Ascending aorta (tissue), 2 donors: ENCODE measurements at places on chromosomes 7 and 10.

- H3K27ac ChIP-seq: no peak overlapping the region
- no peak overlapping the region for H3K4me3 ChIP-seq
- H3K27me3 ChIP-seq: no peaks in the 10 kb centered on the region
- no peak for DNase-seq
Observed at GRCh38 chr7:28347475-28348318, 64.6 kb upstream of the CREB5 start.

GRCh38 chr10:102280397-102281101 lies 35.2 kb downstream of the GBF1 start:
- peak overlapping the region; percentile 40 for H3K27ac ChIP-seq
- no peak for DNase-seq
- H3K27me3 ChIP-seq: no peaks in the 10 kb centered on the region
- H3K4me3 ChIP-seq: peak overlapping the region; percentile 19
- H3K36me3 ChIP-seq: no peaks in the 10 kb centered on the region

DNA sequence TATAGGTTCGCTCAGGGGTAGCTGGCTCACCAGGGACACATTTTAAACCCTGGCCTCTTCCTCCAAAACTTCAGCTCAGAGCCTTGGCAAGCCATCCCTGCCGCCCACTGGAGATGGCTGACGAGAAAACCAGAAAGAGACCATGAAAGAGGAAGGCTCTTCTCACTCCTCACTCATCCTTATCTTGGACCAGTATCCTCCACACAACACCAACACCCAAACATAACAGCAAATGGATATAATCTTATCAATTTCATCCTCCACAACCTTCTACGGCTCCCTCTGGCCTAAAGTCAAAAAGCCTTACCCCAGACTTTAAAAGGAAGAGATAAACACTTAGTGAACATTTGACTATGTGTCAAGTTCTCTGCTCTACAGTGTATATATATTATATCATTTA lies 26.9 kb downstream of the DLG5 start:
- H3K27me3 ChIP-seq: no peaks in the 10 kb centered on the region
- H3K27ac ChIP-seq: no peak overlapping the region

GRCh38 chr10:15348579-15348978 lies 22.5 kb downstream of the FAM171A1 start:
- no peak overlapping the region for H3K27ac ChIP-seq
- no peaks in the 10 kb centered on the region for H3K27me3 ChIP-seq
- no peaks in the 10 kb centered on the region for H3K36me3 ChIP-seq
- DNase-seq: no peak
- H3K4me3 ChIP-seq: peak overlapping the region; percentile 57
- no peaks in the 10 kb centered on the region for H3K4me1 ChIP-seq

- H3K36me3 ChIP-seq: no peaks in the 10 kb centered on the region
- H3K27ac ChIP-seq: no peak overlapping the region
- H3K27me3 ChIP-seq: no peaks in the 10 kb centered on the region
- DNase-seq: no peak
- H3K4me1 ChIP-seq: no peaks in the 10 kb centered on the region
Observed at GRCh38 chr10:112280205-112280921, 2.8 kb upstream of the TECTB start.

GRCh38 chr10:113108194-113108835 lies 158.3 kb downstream of the TCF7L2 start:
- H3K27ac ChIP-seq: peak overlapping the region; percentile 77
- no peaks in the 10 kb centered on the region for H3K36me3 ChIP-seq
- no peak overlapping the region for H3K4me3 ChIP-seq
- no peak for DNase-seq

- H3K36me3 ChIP-seq: no peaks in the 10 kb centered on the region
- H3K27ac ChIP-seq: no peak overlapping the region
- no peak for DNase-seq
- H3K4me3 ChIP-seq: no peak overlapping the region
- H3K4me1 ChIP-seq: peaks cover 3% of the 10 kb centered on the region
Observed at GRCh38 chr7:82044497-82045080, 274.7 kb upstream of the HGF start.

DNA sequence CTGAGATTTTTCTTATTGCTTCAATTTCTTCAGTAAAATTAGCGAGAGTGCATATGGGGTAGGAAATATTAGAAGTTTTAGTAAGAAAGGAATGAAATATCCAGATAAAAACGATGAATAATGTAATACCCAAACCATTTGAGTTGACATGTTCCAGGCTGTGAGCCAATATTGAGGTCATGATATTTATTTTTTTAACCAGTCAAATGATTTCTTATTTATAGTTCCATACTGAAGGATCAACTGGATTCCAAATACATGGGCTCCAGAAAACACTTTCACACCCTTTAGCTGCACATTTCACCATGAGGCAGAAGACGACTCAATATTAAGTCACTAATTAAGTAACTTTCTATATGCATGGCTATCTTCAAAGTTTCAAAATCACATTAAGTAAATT lies 312.5 kb downstream of the PPP1R3A start:
- H3K4me1 ChIP-seq: peaks cover 4% of the 10 kb centered on the region
- no peak for DNase-seq
- no peaks in the 10 kb centered on the region for H3K27me3 ChIP-seq
- no peaks in the 10 kb centered on the region for H3K36me3 ChIP-seq
- no peak overlapping the region for H3K27ac ChIP-seq

GRCh38 chr10:131931981-131932380 lies 31.2 kb downstream of the PPP2R2D start:
- no peaks in the 10 kb centered on the region for H3K27me3 ChIP-seq
- H3K27ac ChIP-seq: peak overlapping the region; percentile 42
- peaks cover 26% of the 10 kb centered on the region for H3K4me1 ChIP-seq
- no peak overlapping the region for H3K4me3 ChIP-seq

- peaks cover 7% of the 10 kb centered on the region for H3K4me1 ChIP-seq
- H3K27ac ChIP-seq: peak overlapping the region; percentile 79
- H3K4me3 ChIP-seq: no peak overlapping the region
- no peaks in the 10 kb centered on the region for H3K36me3 ChIP-seq
Observed at GRCh38 chr10:86413046-86413728, 46.6 kb upstream of the GRID1 start.

GRCh38 chr10:48568131-48568530 lies 36.7 kb downstream of the ARHGAP22 start:
- no peak overlapping the region for H3K27ac ChIP-seq
- no peak for DNase-seq
- no peaks in the 10 kb centered on the region for H3K27me3 ChIP-seq
- no peaks in the 10 kb centered on the region for H3K36me3 ChIP-seq
- no peak overlapping the region for H3K4me3 ChIP-seq

DNA sequence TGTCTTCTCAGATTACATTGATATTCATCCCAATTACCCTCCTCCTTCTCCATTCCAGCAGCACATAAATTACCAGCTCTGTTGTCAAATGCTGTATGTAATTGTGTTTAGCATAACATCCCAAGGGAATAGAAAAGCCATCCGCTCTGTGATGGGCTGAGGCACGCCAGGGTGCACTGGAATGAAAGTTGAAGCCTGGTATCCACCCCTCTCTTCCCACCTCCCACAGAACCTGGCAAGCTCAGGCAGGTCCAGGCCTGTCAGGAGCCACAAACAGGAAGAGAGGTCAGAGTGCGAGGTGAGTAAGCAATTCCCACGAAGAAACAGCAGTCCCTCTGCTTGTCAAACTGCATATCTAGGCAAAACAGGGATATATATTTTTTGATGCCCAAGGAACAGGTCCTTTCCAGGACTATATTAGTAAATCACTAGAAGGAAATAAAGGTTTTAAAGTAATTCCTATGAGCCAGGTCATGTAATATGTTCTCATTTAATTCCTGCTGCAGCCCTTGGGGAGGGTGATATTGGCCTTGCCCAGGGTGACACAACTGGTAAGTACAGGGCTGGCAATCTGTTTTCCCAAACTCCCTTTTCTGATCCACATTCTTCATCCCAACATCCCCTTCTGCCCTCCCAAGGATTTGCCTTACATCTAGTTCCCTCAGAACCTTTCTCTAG lies 155.6 kb upstream of the GHITM start:
- no peaks in the 10 kb centered on the region for H3K27me3 ChIP-seq
- H3K4me3 ChIP-seq: no peak overlapping the region
- no peaks in the 10 kb centered on the region for H3K4me1 ChIP-seq
- H3K27ac ChIP-seq: no peak overlapping the region
- no peaks in the 10 kb centered on the region for H3K36me3 ChIP-seq
- DNase-seq: no peak

- H3K27me3 ChIP-seq: no peaks in the 10 kb centered on the region
- no peaks in the 10 kb centered on the region for H3K36me3 ChIP-seq
- DNase-seq: no peak
- no peak overlapping the region for H3K27ac ChIP-seq
- H3K4me3 ChIP-seq: no peak overlapping the region
- no peaks in the 10 kb centered on the region for H3K4me1 ChIP-seq
Observed at GRCh38 chr10:17811146-17811865, 2.2 kb downstream of the MRC1 start.

DNA sequence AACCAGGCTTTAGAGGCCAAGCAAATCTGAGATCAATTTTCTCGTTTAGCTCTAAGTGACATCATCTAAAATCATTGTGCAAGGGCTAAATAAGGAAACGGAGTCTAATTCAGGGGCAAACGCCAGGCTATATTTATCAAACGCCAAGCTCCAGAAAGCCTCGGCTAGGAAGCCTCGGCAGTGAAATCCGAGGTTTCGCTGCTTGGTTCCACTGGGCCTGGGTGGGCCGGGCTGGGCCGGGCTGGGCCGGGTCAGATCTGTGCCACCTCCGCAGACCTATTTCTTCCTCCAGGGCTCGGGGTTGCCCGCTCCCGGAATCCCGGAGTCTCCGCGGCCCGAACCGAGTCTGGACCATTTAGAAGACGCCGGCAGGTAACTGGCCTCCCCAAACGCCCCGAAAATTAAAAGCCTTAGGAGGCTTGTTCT lies 459 bp upstream of the FEZF1 start:
- peak overlapping the region; percentile 49 for H3K4me3 ChIP-seq
- no peaks in the 10 kb centered on the region for H3K36me3 ChIP-seq
- no peak for DNase-seq
- H3K4me1 ChIP-seq: peaks cover 10% of the 10 kb centered on the region

GRCh38 chr10:127364034-127364433 lies 167.6 kb upstream of the INSYN2A start:
- no peak overlapping the region for H3K27ac ChIP-seq
- no peak overlapping the region for H3K4me3 ChIP-seq
- peaks cover 13% of the 10 kb centered on the region for H3K36me3 ChIP-seq
- DNase-seq: no peak
- no peaks in the 10 kb centered on the region for H3K4me1 ChIP-seq

DNA sequence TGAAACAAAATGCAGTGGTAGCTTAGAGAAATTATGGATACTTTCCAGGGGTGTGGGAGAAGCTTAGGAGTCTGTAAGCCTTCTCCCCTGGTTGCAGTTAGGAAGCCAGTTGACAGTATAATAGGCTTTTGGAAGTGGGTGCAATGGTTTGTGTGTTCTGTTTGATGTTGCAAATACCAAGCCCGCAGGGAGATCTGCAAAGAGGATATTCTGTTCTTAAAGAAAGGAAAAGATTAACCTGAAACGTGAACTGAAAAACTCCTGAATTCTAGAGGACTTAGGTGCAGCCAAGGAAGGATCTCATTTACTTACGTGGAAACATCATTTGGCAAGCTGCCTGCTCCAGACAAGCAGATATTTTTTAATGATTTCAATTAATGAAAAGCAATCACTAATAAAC lies 496.6 kb downstream of the AUTS2 start:
- no peak overlapping the region for H3K27ac ChIP-seq
- no peaks in the 10 kb centered on the region for H3K27me3 ChIP-seq
- H3K4me3 ChIP-seq: no peak overlapping the region
- no peaks in the 10 kb centered on the region for H3K36me3 ChIP-seq

GRCh38 chr10:122450353-122450990 lies 4.0 kb upstream of the ARMS2 start:
- no peak overlapping the region for H3K27ac ChIP-seq
- DNase-seq: no peak
- no peaks in the 10 kb centered on the region for H3K27me3 ChIP-seq
- H3K4me1 ChIP-seq: peaks cover 2% of the 10 kb centered on the region
- H3K4me3 ChIP-seq: no peak overlapping the region

GRCh38 chr7:609365-609764 lies 89.7 kb upstream of the PDGFA start:
- H3K27ac ChIP-seq: no peak overlapping the region
- no peak overlapping the region for H3K4me3 ChIP-seq
- peaks cover 29% of the 10 kb centered on the region for H3K4me1 ChIP-seq
- DNase-seq: no peak
- H3K36me3 ChIP-seq: no peaks in the 10 kb centered on the region
- H3K27me3 ChIP-seq: no peaks in the 10 kb centered on the region

DNA sequence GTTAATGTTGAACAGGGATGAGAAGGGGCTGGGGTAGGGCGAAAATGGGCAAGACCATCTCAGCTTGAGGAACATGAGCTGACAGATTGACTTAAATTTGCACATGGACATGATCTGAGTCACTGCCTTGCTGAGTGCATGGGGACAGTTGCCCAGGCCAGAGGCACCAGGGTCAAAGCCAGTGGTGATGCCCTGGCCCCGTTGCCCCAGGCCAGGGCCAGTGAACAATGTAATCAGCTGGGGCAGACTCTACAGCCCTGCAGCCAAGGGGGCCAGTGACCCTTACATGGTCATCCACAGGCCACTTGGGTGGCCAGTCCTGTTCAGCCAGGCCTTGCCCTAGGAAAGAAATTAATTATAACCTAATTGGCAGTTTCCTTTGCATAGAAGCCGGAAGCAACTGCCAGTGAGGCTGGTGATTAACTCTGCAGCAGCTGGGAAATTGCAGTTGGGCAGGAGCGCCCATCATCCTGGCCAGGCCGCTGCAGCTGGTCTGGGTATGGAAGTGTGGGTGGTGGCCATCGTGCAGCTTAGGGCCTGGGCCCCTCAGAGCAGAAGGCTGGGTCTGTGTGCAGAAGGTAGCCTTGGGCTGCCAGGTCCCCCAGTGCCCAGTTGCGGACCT lies 9.6 kb downstream of the RET start:
- H3K27me3 ChIP-seq: no peaks in the 10 kb centered on the region
- H3K27ac ChIP-seq: no peak overlapping the region
- DNase-seq: no peak
- no peak overlapping the region for H3K4me3 ChIP-seq
- no peaks in the 10 kb centered on the region for H3K4me1 ChIP-seq
- no peaks in the 10 kb centered on the region for H3K36me3 ChIP-seq

DNA sequence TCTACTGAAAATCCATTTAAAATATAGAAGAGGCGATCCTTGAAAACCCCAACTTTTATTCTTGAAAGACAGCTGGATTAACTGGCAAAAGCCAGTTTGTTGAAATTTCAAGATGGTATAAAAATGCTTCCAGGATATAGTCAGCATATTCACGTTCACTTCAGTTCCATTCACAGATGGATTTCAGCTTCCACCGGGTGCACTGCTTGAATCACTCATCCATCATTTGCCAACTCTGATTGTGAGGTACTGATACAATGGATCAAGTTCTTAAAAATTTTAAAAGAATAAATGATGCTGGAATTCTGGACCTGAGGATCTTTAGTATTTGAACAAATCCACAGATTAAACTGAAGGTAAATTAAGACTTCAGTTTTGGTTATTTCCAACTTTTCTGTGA lies 2.4 kb downstream of the PURB start:
- peak overlapping the region; percentile 97 for H3K4me3 ChIP-seq
- H3K27ac ChIP-seq: no peak overlapping the region
- H3K4me1 ChIP-seq: peaks cover 41% of the 10 kb centered on the region
- no peaks in the 10 kb centered on the region for H3K27me3 ChIP-seq
- peaks cover 3% of the 10 kb centered on the region for H3K36me3 ChIP-seq

- no peak overlapping the region for H3K4me3 ChIP-seq
- H3K4me1 ChIP-seq: no peaks in the 10 kb centered on the region
- no peak overlapping the region for H3K27ac ChIP-seq
- H3K36me3 ChIP-seq: no peaks in the 10 kb centered on the region
- DNase-seq: no peak
Observed at GRCh38 chr7:1591396-1591795, 21.6 kb upstream of the PSMG3 start.

GRCh38 chr7:133934262-133934976 lies 192.7 kb upstream of the LRGUK start:
- no peak for DNase-seq
- H3K27me3 ChIP-seq: no peaks in the 10 kb centered on the region
- H3K27ac ChIP-seq: no peak overlapping the region
- no peaks in the 10 kb centered on the region for H3K4me1 ChIP-seq
- peaks cover 6% of the 10 kb centered on the region for H3K36me3 ChIP-seq
- no peak overlapping the region for H3K4me3 ChIP-seq
